Tibial nerve (tissue), 4 donors: ENCODE measurements at places on chromosomes 5 and 9. TPM values are rescaled to one million over a fixed set of nuclear protein-coding genes. Genes with fewer than 3 reads are reported as not detected.

GRCh38 chr9:113361304-113362018 lies 12.1 kb downstream of the BSPRY start:
- H3K4me1 ChIP-seq: no peaks in the 10 kb centered on the region
- DNase-seq: no peak
- no peaks in the 10 kb centered on the region for H3K36me3 ChIP-seq
- H3K27ac ChIP-seq: no peak overlapping the region

GRCh38 chr5:150434464-150434863 lies 15.1 kb downstream of the RPS14 start:
- no peak overlapping the region for H3K4me3 ChIP-seq
- no peak for DNase-seq

DNA sequence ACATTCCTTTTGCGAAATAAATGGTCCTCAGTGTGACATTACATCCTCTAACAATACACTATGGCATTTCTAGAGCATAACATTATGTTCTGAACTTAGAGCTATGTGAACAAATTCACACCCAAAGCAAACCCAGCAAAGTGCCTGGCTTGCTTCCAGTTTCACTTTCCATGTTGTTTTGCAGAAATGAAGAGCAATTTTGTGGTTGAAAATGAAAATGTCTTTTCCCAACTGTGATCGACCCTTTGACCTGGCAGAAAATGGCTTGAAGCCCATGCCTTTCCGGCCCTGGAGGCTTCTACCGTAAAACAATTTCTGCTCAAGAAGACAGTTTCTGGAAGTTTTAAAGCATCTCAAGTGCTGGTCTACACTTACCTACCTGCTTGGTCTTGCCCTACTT lies 344.7 kb upstream of the RGMB start:
- no peaks in the 10 kb centered on the region for H3K27me3 ChIP-seq
- no peaks in the 10 kb centered on the region for H3K36me3 ChIP-seq
- peak; percentile 43 for DNase-seq
- H3K4me1 ChIP-seq: peaks cover 17% of the 10 kb centered on the region
- H3K4me3 ChIP-seq: no peak overlapping the region

DNA sequence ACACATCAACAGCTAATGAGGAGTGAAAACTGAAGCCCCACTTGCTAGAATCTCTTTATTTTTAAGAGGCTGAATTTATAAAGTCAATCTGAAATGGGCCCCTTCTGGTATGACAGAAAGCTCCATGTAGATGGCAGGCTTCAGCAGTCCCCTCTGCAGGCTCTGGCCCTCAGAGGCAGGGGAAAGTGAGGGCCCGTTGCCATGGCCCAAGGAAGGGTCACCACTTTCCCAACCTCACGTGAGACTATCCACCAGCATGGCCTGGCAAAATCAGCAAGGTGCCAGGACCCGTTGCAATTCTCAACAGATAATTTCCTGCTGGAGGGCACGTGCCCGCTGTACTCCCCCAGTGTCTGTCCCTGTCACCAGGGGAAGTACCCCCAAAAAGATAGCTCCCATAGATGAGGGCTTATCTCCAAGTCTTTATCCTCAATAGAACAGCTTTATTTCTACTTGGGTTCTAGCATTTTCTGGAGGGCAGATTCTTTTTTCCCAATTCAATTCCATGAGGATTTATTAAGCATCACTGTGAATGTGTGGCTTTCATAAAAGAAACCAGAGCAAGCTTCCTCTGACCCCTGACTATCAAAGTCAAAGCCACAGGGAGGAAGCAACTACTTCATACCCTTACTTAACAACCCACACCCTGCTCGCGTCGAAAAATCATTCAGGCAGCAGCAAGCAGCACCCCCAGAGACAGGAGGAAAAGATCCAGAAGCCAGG lies 85.4 kb upstream of the FSTL4 start:
- H3K36me3 ChIP-seq: no peaks in the 10 kb centered on the region
- H3K27me3 ChIP-seq: no peaks in the 10 kb centered on the region
- no peaks in the 10 kb centered on the region for H3K4me1 ChIP-seq
- DNase-seq: no peak

CDK9 gene
- total RNA-seq: 106 TPM

PCDHGA3 gene
- 10.5 TPM for total RNA-seq

IL5 gene
- total RNA-seq: not detected

CDO1 gene
- total RNA-seq: 1,118 TPM
